ENCODE measurements at places on chromosomes 6 and 20.

DNA sequence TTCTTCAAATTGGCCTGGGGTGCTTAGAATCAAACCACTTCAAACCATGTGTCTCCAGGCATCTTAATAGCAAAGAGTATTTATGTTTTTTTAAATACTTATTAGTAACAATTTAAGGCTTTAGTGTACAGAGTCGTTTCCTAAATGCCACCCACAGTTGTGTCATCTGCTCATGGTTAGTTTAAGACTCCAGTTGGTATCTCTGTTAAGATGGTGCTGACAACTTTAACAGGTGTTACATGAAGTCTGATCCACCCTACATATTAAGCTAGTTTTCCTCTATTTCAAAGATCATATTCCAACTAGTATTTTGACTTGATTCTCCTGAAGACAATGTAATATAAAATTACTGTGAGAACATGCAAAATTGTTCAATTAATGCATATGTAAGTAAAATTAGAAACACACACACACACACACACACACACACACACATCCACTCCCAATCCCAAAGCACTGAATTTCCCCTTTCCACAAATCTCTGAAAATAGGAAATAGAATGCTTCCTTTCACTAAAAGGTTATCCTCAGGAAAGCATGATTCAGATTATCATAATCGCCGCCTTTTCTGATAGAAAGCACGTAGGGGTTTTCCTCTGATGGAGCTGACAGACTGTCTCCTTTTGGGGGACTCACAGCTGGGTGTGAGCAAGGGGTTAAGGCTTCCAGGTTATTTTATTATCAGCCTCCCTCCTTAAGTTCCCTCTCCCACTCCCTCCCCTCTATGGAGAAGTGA, 10.5 kb downstream of the CNKSR3 start:
- no peak for DNase-seq

DNA sequence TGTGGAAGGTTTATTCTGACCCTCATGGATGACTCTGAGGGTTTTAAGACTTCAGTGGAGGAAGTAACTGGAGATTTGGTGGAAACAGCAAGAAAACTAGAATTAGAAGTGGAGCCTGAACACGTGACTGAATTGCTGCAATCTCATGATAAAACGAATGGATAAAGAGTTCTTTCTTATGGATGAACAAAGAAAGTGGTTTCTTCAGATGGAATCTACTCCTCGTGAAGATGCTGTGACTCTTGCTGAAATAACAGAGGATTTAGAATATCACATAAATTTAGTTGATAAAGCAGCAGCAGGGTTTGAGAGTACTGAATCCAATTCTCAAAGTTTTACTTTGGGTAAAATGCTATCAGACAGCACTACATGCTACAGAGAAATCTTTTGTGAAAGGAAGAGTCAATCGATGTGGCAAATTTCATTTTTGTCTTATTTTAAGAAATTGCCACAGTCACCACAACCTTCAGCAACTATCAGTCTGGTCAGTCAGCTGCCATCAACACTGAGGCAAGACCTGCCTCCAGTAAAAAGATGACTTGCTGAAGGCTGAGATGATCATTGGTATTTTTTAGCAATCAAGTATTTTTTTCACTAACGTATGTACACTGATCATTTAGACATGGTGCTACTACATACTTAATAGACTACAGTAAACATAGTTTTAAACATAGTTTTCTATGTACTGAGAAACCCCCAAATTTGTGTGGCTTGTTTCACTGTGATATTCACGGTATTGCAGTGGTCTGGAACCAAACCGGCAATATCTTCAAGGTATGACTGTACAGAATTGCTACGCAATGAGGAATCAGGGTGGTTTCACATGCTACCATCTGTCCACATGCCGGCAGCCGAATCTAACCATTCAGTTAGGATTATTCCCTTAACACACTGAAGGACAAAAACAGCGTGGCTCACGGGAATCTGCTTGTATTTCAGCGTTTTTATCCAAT, 149.0 kb downstream of the MYB start:
- no peak for DNase-seq

DNA sequence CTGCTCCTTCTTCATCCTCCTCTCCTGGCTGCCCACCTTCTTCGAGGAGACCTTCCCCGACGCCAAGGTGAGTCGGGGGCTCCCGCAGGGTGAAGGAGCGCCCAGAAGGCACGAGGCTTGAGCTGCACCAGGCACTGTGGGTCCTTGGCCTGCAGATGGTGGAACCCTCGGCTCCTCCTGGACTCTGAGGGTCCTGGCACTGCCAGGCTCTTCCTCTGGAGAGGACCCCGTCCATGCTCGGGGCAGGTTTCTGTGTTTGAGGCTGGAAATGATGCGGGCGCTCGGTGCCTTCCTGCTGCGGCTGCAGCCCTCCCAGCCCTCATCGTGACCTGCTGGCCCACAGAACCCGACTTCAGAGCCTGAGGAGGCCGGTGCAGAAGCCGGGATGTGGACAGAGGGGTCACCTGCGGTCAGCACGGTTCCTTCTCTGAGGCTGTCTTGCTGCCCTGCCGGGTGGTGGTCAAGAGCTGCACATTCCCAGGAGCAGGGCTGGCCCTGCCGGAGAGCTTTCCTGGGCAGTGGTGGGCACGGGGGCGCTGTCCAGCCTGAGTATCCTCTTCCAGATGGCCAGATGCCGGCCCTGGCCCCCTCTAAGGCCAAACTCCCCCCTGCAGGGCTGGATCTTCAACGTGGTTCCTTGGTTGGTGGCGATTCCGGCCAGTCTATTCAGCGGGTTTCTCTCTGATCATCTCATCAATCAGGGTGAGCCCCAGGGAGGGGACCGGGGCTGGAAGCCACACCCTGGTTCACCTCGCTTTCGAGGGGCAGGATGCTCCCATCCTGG, 11.3 kb downstream of the SLC17A9 start:
- DNase-seq: no peak

DNA sequence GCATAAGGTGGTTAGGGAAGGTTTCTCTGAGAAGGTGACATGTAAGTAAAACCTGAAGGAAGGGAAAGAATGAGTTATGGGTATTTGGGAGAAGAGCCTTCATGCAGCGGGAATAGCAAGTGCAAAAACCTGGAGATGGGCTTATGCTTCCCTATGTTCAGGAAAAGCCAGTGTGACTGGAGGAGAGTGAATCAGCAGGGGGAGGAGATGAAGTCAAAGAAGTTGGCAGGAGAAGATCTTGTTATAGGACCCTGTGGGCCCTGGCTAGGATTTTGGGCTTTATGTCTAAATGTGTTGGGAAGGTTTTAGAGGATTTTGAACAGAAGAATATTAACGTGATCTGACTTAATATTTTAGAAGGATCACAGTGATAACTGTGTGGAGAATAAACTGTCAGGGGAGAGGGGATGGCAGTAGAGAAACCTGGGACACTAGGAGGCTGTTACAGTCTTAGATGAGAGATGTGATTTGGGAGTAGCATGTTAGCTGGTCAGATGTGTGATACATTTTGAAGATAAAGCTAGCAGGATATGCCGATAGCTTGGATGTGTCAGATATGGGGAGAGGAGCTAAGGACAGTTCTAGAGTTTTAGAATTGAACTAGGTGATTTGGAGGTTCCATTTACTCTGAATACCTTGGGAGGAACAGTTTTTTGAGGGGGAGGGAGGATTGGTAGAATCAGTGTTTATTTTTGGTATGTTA, 41.0 kb downstream of the PHF3 start:
- no peak for DNase-seq

DNA sequence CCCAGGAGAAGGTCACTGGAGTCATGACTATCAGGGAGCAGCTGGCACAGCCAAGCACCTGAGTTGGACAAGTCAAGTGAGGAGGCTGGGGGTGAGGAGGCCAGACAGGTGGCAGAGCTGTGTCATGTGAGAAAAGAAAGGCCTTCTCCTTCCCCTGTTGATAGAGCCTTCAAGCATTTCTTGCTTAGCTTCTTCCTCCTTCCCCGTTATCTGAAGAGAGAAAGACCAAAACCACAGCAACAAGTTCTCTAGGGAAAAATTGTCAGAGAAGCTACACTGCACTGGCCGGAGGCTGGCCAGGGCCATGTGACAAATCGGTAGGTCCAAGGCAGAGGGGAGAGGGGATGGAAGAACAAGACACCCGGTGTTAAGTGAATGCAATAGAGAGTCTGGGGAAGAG, 202.1 kb upstream of the PRDM1 start:
- no peak for DNase-seq

- peak; percentile 62 for DNase-seq
These were observed 606.5 kb downstream of the HACE1 start for GRCh38 chr6:104253236-104253635.

- no peak for DNase-seq
These were observed 27.9 kb downstream of the BLTP3A start for GRCh38 chr6:34819571-34820480.

GRCh38 chr6:78836598-78836997, 30.8 kb upstream of the IRAK1BP1 start:
- DNase-seq: no peak

- no peak for DNase-seq
These were observed 156.2 kb downstream of the KIF16B start for GRCh38 chr20:16417001-16417400.

DNA sequence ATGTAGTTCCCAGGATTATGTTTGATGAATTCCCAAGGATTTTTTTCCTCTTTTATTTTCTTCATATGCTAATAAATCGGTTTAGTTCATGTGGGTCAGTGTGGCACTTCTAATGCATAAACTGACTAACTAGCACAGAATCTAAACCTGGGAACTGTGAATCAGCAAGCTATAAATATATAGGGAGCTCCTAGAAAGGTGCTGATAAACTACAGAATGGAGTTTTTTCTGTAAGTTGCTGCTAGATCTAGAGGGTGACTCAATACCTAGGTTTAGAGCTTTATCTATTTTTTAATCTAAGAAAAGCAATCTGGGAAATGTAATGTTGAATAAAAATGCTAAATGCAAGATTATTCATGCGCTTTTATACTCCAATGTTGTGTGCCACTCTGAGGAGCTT, 118.8 kb upstream of the PTCHD4 start:
- DNase-seq: no peak

- no peak for DNase-seq
These were observed 14.3 kb downstream of the GLO1 start for GRCh38 chr6:38688579-38689087.

DNA sequence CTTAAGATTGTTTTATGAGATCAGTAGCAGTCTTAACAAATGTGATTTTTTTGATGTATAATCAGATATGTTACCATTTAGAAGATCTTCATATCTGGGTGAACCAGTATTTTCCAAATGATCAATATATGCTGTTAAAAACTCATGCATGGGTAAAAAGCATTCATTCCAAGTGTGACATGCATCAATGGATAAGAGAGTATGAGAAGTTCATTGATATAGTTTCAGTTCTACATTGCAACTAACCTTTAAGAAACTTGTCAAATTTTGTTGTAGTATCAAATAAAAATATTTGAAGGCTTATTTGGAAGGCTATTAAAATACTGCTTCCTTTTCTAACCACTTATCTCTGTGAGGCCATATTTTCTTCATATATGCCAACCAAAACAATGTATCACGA, 117.7 kb downstream of the FIG4 start:
- no peak for DNase-seq

DNA sequence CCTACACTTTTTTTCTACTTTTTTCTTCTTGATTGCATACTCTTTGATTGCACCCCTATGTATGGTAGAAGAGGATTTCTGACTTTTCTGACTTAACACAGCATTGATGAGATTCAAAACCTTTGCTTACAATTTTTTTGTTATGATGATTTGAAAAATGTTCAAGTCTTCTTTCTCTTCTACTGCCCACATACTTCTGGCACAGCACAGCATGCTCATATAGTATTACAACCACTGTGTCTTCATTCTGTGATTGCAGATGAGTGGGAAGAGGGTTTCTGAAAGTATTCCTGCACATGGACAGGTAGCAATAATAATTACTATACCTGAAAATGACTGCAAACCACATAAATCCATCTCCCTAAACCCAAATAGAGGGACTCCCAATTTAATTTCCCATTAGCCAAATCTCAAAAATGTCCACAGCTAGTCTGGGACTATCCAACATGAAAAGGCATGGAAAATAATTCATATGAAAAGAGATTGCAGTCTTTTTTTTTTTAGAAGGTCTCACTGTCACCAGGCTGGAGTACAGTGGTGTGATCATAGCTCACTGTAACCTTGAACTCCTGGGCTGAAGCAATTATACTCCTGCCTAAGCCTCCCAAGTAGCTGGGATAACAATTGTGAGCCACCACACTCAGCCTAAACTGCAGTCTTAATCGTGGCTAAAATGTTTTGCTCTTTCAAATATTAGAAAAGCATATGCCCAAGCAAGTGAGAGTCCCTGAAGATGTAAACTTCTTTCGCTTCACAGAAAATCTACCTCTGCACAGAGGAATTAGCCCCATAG, 15.9 kb upstream of the TENT5A start:
- DNase-seq: no peak

DNA sequence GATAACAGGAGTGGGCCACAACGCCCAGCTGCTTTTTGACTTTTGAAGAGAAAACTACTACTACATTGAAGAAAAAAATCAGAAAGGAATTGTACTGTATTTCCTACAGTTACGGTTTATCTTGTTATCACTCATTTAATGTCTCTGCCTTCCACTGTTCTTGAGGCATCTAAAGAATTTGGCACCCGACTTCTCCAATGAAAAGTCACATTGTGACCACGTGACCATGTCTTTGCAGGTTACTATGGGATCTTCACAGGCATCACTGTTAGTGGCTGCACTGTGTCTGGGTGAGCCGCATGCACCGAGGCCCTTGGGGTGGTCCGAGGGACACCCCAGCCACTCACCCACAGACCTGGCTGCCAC, 26.8 kb downstream of the RRBP1 start:
- no peak for DNase-seq

DNA sequence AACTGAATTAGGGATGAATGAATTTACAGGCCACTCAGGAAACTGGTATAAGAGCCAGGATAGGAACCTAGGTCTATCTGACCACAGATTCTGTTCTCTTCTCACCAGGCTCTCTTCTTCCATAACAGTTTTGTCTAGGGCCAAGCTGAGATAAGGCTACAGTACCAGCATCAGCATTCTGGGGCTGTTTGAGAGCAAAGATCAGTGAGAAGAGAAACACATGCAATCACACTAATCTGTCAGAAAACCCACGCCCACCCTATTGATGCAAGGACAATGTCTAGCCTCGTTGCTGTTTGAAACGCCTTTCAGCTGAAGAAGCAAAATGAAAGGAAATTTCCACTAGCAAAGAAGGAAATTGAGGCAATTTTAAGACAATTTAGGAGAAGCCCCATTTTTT, 137.7 kb downstream of the LCA5 start:
- no peak for DNase-seq

GRCh38 chr20:57269148-57269984, 2.9 kb upstream of the BMP7 start:
- DNase-seq: no peak

DNA sequence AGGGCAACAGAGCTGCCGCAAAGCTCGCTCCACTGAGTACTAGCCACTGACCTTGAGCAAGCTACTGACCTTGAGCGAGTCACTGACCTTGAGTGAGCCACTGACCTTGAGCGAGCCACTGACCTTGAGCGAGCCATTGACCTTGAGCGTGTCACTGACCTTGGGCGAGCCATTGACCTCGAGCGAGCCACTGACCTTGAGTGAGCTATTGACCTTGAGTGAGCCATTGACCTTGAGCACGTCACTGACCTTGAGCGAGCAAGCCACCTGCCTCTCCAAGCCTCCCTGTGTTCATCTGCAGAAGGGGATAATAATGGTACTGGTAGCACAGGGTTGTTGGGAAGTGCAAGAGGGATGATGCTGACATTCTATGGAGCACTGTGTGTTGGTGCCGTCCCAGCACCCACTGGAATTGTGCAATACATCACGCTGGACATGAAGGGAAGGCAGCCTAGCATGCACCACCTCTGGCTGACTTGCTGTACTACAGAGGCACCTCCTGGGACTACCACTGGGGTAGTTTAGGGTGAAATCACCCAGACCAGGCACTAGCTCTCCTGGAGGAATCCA, 60.2 kb downstream of the CTCFL start:
- no peak for DNase-seq

GRCh38 chr6:112384511-112384910, 37.4 kb downstream of the RFPL4B start:
- no peak for DNase-seq
